ENCODE measurements at places on chromosomes 16 and 17.
A peak's percentile ranks its signal among the peaks of the same experiment; 100 is the strongest.

DNA sequence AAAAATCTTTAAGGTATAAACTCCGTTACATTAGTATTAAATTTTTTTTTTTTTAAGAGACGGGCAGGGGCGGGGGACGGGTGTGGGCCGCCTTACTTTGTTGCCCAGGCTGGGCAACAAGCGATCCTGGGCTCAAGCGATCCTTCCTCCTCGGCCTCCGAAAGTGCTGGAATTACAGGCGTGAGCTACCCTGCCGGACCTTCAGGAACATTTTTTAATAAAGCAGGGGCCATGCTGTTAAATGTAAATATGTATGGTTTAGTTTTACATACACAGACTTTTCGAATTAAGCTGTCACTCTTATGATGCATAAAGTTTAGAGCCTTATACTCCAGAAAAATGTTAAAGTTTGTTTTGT, 2.4 kb downstream of the PPM1D start:
- no peak for DNase-seq

DNA sequence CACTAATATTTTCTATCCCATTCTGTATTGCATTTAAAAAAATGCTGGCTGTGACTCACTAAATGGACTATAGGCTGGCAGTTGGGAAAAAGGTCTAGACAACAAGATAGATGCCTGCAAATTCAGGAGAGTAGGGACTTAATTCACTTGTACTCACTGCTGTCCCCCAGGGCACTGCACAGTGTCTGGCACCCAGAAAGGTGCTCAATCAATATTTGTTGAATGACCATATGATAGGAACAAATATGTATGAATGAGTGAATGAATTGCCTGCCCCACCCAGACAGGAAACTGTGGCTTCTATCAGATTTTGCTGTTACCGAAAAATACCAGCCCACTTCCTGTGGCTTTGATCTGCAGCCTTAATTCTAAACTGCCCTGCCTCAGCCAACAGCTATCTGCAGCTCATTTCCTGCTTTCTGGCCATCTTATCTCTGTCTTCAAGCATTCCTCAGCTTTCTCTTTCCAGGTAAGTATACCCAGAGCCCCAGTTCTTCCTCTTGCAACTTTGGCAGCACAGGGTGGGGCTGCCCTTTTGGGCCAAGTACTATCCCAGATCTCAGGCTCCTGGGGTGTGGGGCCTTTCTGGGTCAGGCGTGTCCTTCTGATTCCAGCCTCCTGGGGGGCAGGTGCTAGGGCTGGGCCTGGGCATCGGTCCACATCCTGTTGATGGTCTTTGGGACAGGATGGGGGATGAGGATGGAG, 15.3 kb upstream of the TNS4 start:
- DNase-seq: no peak

GRCh38 chr17:38544175-38544838, 61.4 kb downstream of the SRCIN1 start:
- DNase-seq: no peak

DNA sequence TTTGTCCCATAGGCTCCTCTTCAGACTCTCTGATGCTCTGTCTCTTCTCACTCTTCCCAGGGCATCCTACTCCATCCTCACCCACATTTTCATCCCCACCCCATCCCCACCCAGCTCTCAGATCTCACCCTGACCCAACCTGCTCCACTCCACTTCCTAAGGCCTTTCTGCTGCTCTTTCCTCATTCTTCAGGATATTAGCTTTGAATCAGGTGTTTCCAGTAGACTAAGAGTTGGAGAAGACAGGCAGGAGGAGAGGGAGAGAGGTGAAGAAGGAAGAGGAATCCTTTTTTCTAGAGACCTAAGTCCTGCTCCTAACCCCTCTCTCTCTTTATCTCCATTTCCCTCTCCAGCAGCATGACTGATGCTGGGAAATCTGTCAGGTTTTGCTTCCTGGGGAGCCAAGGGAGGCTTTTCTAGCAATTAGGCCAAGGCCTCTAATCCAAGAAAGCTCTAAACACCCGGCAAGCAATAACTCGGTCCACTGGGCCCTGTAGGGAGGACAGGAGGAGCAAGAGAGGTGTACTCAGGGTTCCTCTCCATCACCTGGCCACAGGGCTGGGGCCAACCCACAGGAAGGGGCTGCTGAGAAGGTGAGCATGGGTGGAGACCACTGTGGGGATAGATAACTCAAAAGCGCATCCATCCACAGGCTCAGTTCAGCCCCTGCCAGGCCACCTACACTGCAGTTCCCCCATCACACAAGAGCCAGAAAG, 133.3 kb downstream of the TMEM132E start:
- no peak for DNase-seq

DNA sequence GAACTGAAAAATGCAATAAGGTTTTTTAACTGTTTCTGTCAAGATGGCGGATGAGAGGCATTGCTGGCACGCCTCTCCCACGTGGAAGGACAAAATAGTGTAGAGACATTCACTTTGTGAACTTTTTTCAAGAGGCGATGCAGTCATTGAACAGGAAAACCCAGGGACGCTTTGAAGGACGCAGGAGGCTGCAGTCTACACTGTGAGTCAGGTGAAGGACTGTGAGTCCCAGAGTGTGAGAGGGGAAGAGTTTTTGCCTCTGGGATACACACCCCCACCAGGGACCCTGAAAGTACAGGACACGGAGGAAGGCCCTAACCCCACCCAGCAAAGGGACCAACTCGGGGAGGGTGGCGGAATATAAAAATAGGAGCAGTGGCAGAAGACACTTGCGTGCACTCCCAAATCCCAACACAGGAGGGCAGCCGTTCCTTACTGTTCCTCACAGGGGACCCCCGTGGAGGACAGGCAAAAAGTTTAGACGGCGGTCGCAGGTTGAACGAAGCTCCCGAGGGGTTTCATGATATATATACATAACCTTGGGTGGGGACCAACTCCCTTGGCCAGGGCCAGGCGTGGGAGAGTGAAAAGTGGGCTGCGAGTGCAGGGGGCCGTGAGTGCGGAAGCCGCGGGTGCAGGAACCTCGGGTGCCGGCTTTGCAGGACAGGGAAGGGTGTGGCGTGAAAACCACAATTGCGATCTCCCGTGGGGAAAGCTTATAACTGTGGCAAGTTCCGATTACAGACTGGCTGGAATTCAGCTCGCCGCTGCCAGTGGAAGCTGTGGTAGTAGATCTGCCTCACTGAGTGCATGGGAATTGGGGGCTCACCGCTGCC, 82.0 kb upstream of the ALOX12 start:
- peak; percentile 12 for DNase-seq

DNA sequence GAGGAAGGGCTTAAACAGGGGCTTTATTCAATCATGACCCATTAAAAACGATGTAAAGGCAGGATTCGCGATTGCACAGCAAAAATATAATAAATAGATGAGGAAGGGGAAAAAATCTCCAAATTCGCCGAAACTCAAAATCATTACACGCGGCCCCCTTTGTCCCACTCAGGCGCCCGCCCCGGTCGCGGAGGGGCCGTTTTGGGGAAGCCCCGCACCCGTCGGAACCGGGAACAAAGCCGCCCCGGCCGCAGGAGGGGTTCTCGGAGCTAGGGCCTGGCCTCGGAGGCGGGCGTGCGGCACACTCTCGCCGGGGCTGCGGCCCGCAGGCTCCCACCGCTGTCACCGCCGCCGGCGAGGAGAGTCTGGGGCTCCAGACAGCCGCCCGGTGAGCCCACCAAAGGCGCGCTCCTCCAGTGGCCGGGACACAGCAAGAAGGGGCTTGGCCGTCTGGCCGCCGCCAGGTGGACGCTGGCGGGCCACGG, 521 bp downstream of the C16orf87 start:
- no peak for DNase-seq

GRCh38 chr17:57654040-57654775, 90.9 kb downstream of the CCDC182 start:
- no peak for DNase-seq

DNA sequence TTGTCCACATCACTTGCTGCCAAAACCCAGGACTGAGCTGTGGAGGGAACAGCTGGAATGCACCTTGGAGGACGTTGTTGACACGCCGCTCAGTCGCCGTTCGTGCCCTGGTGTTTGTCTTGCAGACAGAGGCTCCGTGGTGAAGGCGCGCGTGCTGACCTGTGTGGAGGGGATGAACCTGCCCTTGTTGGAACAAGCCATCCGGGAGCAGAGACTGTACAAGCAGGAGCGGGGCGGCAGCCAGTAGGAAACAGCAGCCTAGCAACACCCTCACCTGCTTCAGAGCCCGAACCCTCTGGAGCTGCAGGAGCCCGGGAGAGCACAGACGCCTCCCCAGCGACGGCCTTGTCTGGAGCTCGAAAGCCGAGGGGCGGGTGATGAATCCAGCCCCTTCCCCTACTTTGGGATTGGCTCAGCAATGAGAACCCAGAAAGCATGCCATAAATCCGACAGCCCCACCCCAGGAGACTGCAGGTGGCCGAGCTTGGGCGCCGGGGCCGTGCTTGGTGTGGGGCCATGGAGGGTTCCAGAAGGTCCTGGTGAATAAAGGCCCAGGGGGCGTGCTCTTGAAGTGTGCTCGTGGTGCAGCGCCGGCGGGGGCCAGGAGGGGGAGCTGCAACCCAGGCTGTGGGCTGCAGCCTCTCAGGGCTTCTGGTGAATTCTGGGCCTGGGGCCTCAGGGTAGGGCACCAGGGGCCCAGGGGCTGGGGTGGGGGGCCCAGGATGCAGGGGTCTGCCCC, 470 bp upstream of the CDK3 start:
- no peak for DNase-seq

GRCh38 chr17:49554694-49555494, 20.8 kb upstream of the NXPH3 start:
- DNase-seq: no peak

GRCh38 chr17:76272541-76273444, 7.6 kb downstream of the UBALD2 start:
- DNase-seq: no peak

GRCh38 chr16:17296431-17296830, 174.3 kb downstream of the XYLT1 start:
- DNase-seq: no peak

DNA sequence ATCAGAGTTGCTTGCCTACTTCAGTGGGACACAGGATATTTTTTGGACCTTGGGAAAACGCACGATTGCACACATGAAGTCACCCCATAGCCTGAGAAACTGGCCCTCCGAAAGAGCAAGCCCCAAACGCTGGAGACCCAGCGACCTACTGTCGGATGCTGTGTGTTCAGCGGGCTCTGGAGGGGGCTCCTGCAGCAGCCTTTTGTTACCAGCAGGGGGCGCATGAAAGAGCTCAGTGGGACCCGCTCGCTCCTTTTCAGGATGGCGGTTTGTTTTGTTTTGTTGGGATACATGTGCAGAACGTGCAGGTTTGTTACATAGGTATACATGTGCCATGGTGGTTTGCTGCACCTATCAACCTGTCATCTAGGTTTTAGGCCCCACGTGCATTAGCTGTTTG, 28.4 kb downstream of the MYH3 start:
- no peak for DNase-seq

GRCh38 chr16:85312642-85313525, 200.6 kb upstream of the CIBAR2 start:
- DNase-seq: no peak

Data from thoracic aorta (tissue), 2 donors.